ENCODE measurements at places on chromosomes 7 and 10.

DNA sequence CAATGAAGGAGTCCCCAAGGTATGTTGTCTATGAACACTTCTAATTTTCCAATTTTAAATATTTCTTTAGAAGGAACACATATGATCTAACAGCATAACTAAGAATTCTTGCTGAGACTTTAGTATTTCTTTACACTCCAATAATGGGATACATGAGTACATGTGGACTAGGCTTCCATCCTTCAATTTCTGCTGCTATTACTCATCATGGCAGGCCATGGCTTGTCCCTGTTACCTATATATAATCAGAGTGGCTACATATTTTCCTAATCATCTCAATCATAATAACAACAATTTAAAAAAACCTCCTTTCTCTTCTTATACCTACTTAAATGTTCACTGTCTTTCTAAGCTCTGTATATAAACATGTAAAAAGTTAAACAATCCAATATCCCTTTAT, 60.3 kb upstream of the TAC1 start:
- DNase-seq = no peak

GRCh38 chr7:43303740-43304241, 191.3 kb downstream of the HECW1 start:
- no peak for DNase-seq

DNA sequence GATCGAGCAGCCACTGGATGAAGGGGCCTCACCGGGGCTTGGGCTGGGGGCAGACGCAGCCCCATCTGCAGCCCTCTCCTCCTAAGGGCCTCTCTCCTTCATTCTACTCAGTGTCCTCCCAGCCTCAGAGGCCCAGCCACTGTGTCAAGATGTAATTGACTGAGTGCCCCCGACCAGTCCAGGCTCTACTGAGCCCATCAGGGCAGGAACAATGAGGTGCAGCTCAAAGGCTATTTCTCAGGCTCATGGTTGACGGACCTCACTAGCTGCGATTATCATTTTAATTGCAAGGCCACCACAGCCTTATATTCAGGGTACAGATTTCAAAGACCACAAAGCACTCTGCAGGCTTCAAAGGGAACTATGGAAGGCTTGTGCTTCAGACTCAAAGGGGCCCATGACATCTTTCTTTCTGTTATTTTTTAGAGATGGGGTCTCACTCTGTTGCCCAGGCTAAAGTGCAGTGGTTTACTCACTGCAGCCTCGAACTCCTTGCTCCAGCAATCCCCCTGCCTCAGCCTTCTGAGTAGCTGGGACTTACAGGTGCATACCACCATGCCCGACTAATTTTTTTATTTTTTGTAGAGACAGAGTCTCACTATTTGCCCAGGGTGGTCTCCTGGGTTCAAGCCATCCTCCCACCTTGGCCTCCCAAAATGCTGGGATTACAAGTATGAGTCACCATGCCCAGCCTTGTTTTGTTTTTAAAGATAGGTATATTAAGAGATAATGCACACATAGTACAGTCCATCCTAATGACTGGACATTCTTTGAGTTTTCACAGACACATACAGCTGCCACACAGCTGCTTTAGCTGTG, 23.7 kb downstream of the SLC29A3 start:
- DNase-seq = no peak

GRCh38 chr7:142329062-142329790, 71.4 kb upstream of the PRSS58 start:
- DNase-seq = no peak

GRCh38 chr7:91287371-91288084, 23.3 kb downstream of the FZD1 start:
- no peak for DNase-seq

Measured in omental fat pad (tissue), 4 donors.